CD4-positive, alpha-beta T cell treated with Interleukin-21 for 1 hour (primary cell): ENCODE measurements at places on chromosomes 2 and 18.

DNA sequence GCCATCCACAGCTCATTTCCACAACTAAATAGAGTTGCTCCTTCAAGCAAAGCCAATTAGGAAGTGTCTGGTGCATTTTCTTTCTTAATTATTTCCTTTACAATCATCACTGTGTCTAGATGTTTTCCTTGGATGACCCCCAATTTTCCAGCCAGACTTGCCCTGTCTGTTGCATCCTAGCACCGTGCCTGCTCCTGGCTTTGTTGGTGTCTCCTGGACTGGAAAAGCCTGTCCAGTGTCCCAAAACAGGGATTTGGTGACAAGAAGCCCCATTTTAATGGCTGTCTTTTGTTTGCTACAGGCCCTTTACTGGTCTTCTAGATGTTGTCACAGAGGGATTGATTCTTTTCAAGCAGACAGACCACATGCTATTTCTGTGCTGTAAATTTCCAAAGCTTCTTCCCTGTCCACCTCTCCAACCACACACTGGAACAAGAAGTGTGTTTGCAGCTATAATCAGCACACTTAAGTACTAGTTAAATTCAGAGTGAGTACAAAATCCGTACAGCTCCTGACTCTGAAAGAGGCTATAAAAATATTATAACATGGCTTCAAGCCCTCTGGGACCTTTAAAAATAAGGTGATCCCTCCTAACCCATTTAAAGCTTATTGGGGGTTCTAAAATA, 38.4 kb downstream of the RNF144A start:
- no peak for DNase-seq

DNA sequence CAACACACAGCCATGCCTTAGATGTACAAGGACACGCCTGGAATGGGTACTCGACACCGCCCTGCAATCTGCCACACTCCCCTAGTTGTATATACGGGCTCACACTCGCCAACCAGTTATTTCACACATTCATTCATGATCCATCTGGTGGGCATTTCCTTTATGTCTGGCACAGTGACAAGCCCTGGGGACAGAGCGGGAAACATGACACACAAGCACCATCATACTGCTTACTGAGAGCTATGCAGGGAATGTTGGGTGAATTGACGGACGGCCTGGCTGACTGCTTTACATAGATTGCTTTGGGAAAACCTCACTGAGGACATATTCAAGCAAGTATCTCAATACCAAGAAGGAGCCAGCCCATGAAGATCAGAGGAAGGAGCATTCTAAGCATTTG, 448.0 kb upstream of the SPRED2 start:
- DNase-seq: no peak

DNA sequence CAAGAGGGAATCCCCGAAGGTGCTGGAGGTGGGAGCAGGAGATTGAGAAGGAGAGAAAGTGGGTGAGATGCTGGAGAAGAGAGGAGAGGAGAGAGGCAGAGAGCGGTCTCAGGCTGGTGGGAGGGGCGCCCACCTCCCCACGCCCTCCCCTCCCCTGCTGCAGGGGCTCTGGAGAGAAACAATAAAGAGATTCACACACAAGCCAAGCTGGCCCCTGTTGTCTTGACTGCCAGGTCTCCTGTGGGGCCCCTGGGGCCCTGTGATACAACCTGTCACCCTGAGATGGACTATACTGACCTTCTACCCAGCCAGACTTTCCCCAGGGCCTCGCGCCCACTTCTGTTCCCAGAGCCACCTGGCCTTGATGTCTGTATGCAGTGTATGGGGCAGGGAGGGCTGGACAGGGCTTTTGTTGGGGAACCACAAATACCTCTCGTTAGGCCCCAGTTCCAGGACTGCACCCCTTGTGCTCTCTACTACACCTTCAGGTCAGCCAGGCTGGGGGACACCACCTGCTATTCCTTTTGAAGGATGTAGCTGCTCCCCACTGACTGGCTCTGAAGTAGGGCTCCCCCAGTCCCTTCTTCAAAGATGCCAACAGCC, 8.0 kb upstream of the SPEG start:
- no peak for DNase-seq

DNA sequence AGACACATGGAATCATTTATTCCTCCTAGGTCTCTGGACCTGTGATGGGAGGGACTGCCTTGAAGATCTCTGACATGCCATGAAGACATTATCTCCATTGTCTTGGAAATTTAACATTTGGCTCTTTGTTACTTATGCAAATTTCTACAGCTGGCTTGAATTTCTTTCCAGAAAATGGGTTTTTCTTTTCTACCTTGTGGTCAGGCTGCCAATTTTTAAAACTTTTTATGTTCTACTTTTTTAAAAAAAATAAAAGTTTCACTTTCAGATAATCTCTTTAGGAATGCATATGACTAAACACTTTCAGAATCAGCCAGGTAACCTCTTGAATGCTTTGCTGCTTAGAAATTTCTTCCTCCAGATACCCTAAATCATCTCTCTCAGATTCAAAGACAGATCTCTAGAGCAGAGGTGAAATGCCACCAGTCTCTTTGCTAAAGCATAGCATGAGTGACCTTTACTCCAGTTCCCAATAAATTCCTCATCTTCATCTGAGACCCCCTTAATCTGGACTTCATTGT, 209.6 kb downstream of the RPRM start:
- no peak for DNase-seq

- no peak for DNase-seq
These were observed 36.1 kb downstream of the CLASP1 start for GRCh38 chr2:121613152-121613551.

GRCh38 chr2:123916051-123916450, 109.0 kb upstream of the CNTNAP5 start:
- DNase-seq: no peak

DNA sequence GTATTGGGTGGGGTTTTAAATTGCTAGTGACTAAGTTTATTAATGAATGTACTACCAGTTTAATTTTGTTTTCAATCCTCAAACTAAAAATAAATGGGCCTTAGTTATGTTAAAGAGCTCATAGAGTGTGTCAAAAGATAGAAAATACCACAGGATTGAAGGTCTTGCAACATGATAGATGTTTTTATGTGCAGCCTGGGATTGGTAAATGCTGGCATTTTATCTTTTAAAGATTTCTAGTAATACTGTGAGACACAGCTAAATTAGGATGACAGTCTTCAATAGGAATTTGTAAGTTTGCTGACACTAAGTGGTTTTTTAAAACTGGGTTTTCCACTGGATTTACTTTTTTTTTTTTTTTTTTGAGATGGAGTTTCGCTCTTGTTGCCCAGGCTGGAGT, 122.3 kb downstream of the HAUS1 start:
- no peak for DNase-seq

DNA sequence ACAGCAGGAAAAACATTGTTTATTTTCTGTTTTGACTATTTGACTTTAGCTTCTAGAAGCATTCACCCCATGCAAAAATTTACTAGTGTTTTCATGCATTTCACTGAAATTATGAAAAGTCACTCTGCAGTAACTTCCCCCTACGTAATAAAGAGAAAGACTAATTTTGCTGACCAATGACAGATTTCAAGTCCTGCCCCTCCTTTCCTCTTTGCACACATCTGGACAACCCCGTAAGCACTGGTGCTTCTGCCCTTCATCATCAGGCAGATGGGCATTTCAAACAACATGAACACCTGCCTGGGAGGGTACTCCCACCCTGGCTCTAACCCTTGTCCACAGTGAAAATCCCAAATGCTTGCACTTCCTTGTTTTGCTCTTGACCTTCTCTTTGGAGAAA, 815.0 kb upstream of the ID2 start:
- DNase-seq: no peak

DNA sequence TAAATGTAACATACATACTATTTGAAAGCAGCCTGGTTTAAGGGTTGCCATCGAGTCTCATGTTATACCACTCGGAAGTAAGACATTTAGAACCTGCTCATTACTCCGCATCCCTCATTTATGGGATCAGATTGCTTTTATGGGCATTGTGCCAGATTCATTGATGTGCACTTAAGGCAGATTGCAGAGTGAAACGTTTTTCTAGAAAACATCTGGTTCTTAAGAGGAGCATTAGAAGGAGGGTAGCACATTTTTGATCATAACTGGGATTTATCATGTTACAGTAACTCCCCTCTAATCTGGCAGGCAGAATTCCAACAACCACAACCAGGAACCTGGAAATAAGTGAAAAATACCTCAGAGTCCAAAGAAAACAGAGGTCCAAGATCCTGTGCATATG, 74.2 kb upstream of the GALNT3 start:
- DNase-seq: no peak

DNA sequence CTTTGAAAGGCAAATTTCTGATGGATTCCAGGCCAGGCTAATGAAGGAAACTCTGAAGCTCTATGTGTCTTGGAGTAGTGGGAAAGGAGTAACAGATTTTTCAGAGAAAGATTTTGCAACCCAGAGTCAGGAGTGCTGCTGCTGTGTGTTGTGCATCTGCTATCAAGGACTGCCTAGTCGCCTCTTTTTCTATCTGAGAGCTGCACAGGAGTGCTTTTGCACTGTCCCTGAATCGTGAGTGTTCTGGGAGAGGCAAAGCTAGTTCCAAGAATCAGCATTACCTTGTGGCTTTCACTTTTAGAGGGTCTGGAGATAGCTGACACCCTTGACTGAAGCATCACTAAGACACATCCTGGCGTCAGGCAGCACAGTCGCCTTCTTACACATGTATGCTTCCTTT, 336.4 kb downstream of the PARD3B start:
- DNase-seq: peak; percentile 21

DNA sequence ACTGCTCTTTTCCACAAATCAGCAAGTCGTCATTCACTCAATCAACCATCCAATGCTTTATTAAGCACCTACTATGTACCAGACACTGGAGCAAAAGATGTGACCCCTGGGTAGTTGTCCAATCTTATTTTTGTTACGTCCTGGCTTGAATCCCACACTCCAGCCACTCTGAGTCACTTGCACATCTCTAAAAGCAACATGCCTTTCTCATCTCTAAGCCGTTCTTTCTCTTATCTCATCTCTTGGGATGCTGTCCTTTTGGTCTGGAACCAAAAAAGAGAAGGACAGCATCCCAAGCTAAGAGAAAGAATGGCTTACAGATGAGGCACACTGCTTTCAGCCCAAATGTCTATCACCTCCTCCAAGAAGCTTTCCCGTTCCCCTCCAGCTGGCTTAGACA, 58.8 kb downstream of the RNF152 start:
- DNase-seq: no peak

- DNase-seq: peak; percentile 63
These were observed 181.7 kb downstream of the ANAPC1 start for GRCh38 chr2:111702119-111702803.

DNA sequence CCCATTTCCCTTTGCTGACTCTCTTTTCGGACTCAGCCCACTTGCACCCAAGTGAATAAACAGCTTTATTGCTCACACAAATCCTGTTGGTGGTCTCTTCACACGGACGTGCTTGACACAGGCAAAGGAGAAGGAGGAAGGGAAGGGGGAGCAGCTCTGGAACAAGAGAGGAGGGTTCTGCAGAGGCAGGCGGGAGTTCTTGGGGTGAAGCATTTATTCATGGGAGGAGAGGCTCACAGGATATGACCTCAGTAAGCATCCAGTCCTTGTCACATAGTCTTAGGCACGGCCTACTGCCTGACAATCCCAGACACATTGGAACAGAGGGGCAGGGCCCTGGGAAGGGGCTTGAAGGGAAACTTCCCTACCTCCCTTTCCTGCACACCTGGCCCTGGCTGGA, 171.7 kb upstream of the HS6ST1 start:
- DNase-seq: no peak

DNA sequence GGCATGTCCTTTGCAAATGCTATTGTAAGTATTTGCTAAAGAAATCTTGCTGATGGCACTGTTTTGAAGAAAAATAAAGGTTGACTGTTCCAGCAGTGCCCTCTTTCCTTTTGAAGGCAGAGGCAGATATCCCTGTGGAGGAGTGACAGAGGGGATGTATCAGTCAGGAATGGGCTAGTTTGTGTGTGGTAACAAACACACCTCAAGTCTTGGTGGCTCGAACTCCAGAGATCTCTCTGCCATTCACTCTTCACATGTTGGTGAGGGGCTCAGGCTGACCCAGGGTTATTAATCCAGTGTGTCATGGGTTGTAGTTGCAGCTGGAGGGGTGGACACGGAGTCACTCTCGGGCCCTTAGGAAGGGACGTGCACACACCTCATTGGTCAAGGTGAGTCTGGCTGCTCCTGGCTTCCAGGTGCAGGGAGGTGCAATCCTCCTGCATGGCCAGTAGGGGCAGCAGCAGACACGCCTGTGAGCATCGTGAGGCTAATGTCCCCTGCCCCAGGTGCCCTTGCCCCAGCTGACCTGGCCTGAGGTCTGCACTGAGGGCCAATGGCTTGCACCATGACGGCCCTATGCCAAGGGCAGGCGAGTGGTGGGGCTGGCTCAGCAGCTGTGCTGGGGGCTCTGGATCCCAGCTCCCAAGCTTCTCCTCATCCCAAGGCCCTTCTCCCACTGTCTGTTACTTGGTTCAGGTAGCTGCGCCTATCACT, 146.5 kb downstream of the ASB1 start:
- DNase-seq: no peak

DNA sequence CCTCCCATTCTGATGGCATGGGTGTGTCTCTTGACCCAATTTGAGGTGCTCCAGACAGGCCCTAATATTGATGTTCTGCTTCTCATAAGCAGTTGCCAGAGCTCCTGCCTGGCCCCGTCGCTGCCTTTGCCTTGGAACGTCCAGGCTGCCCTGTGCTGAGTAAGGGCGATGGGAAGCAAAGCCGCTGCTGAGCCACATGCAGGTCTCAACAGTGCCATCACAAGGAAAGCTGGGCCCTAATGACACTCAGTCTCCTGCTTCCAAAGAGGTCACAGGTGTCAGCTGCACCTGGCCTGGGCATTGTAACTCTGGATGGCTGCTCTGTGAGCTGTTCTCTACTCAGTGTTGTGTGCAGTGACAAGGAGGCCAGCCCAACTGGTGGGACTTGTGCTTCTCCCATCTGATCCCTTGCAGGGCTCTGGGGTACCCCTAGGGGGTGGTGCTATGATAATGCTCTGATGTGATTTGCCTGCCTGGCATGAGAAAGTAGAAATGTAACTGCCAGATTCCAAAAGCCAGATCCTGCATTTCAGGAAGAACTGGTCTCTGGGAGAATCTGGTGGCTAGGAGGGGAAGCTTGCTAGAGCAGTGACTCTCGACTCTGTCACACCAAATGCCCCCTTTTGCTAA, 8.7 kb downstream of the TTC39C start:
- DNase-seq: no peak

GRCh38 chr2:64214281-64215115, 70.3 kb upstream of the PELI1 start:
- DNase-seq: peak; percentile 71

DNA sequence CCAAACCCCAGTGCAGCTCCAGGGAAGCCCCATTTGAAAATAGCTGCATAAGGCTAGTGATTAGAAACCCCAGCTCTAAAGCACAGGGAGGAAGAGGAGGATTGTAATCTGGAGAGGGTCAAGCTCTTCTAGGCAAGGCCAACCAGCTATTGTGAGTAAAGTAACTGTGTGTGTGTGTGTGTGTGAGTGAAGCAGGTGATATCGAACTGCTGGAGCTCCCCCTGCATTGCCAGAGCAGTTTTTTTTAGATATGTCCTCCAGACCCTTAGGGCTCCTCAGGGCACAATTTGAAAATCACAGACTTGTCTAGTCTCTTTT, 177.4 kb upstream of the NABP1 start:
- no peak for DNase-seq

- peak; percentile 50 for DNase-seq
These were observed 96.1 kb upstream of the ODC1 start for GRCh38 chr2:10544252-10544651.
